Esophagus mucosa (tissue), 1 donor: ENCODE measurements at places on chromosomes 11 and 22. TPM values are rescaled to one million over a fixed set of nuclear protein-coding genes. Genes with fewer than 3 reads are reported as not detected.

GRCh38 chr22:44561139-44561840 lies 63.3 kb upstream of the RTL6 start:
- ATAC-seq = no peak

DNA sequence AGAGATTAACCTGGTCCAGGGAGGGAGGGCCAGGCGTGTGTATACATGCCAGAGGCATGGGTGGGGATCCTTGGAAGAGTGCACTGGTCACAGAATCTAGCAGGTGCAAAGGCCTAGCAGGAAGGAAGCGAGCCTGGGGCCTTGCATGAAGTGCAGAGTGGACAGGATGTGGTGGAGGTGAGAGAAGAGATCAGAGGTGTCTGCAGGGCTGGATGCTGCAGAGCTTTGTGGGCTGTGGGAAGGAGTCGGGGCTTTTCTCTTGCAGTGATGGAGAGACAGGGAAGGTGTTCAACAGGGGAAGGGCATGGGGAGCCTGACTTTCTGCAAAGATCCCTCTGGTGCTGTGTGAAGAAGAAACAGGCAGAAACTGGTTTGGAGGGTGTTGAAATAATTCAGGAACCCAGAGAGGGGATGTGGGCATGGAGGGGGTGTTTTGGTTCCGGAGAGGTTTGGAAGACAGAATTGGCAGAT lies 2.5 kb upstream of the TPST2 start:
- ATAC-seq = peak; percentile 62

DNA sequence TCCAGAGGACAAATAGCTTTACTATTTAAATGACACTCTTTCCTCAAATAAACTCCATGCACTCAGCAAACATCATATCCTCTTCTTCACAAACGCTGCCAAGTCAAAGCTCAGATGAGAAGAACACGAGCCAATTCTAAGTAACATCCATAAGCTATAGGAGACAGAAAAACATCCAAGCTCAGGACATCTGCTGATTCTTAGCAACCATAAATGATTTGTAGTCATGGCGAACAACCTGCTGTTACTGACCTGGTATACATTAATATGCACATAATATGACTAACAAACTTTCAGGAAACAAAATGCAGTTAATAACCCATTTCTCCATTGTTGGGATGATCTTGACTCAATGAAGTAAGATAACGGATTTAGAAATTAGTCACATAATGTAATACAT lies 6.7 kb downstream of the GALNT18 start:
- no peak for ATAC-seq

- ATAC-seq = no peak
These were observed 123.3 kb downstream of the METTL15 start for GRCh38 chr11:28231475-28231874.

DNA sequence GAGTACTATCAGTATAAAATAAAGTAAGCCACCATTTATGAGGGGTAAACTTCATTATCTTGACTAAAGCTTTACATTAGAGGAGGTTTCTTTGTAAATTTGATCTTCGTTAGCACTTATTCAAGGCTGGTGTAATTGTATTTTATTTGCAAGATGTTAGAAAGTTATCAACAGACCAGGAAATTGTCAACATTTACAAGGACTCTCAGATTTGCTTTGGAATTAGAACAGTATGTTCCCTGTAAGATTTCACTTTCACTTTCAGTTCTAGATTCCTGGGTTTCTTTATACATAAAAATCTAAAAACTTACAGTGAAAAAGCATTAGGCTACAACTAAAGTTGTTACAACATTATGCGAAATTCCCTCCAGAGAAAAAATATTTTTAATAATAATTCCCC lies 4.6 kb upstream of the BIRC3 start:
- ATAC-seq = no peak

- no peak for ATAC-seq
These were observed 49.6 kb downstream of the KIF18A start for GRCh38 chr11:28058333-28058732.

- no peak for ATAC-seq
These were observed 12.2 kb downstream of the SERHL2 start for GRCh38 chr22:42565956-42566355.

GRCh38 chr11:4495986-4496385 lies 13.5 kb downstream of the OR52K1 start:
- no peak for ATAC-seq

- peak; percentile 16 for ATAC-seq
These were observed 768 bp downstream of the LDHA start for GRCh38 chr11:18394928-18395734.

DNA sequence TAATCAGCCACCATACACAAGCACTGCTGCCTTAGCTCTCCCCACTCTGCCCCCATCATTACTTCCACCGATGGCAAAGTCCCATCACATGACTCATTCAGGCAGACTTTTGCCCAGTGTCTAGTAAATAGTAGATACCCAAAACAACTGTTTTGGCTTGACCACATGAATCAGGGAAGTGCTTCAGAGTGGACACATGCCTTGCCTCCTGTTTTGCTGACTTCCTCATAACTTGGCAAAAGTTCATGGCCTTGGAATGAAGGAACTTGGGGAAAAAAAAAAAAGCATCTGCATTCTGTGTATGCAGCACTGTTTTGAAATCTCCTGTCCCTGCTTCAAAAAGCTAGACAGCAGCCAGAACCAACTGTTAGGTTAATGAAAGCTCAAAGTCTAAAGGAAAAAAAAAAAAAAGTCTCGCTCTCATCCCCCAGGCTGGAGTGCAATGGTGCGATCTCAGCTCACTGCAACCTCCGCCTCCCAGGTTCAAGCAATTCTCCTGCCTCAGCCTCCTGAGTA lies 335.3 kb downstream of the FAM181B start:
- ATAC-seq = no peak

DNA sequence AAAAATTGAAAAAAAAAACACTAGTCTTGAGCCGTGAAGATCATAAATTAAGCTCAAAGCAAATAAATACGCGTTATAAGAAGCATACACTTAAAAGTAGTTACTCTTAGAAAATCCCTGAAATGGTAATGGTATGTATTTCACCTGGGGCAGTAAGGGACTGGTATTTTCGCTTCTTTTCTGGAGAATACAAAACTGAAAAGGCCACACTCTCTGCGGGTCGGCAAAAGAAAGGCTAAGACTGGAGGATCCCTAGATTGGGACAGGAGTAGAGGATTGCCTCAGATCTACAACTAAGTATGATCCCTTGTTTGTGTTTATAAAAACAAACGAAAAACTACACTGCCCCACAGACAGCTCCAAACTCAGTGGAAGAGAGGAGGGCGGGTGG lies 617 bp downstream of the TSG101 start:
- no peak for ATAC-seq

GRCh38 chr11:132523929-132524328 lies 1008.4 kb downstream of the OPCML start:
- no peak for ATAC-seq

- ATAC-seq = peak; percentile 86
These were observed at the start of gene PRSS23 for GRCh38 chr11:86800076-86800959. TSS of gene PRSS23 (plus strand) at chr11:86800542. CDS start at chr11:86807644, 7,102 bp downstream.

DNA sequence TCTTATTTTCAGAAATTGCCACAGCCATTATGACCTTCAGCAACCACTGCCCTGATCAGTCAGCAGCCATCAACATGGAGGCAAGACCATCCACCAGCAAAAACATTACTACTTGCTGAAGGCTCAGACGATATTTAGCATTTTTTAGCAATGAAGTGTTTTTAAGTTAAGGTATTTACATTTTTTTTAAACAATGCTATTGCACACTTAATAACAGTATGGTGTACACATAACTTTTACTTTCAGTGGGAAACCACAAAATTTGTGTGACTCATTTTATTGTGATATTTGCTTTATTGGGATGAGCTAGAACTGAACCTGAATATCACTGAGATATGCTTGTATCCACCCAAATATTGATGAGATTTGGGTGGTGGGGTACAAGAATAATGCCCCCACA lies 110.9 kb downstream of the TSPAN18 start:
- no peak for ATAC-seq

DNA sequence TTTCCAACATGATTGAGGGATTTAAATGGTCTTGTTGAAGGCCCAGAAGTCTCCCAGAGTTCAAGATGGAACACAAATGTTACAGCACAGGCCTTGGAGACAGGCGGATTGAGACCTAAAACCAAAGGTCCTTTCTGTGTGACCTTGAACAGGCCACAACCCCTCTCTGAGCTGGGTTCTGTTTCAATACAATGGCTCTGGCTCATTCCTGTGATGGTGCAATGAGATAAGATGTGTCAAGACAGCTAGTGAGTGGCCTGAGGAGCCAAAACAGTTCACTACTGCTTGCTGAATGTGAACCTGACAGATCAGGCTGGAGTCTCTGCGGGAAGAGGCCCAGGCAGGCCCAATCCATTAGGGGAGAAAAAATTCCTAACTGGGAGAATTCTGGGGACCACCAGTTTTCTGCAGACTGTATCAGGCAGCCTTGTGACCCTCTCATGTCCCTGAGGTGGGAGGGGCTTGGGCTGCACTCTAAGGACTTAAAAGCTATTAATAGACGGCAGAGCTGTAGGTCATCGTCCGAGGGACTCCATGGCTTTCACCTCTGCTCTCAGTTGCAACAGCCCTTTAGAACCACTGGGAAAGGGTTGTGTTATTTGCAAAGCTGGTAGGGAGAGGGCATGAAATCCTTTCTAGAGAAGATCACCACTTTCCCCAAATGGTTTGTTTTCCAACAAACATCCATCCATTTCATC lies 126.1 kb upstream of the TEAD1 start:
- no peak for ATAC-seq

- ATAC-seq = no peak
These were observed 24.1 kb downstream of the ZBTB16 start for GRCh38 chr11:114083391-114084252.

DNA sequence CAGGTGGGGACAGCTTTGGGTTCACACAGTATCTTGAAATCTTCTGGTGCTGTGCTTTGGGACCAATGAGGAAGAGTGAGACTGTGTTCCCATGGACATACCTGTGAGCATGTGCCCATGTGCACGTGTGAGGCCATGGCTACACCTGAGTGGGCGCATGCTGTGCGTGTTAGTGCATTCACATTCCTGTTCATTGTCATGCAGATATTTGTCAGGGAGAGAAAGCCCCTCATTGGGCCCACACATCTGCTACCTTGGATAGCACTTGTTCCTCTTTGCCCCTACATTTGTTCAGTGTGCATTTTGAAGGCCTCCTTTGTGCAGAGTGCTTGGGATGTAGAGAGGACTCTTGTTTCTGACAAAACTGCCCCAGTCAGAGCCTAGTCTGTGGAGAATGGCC lies 154.3 kb upstream of the E2F8 start:
- no peak for ATAC-seq

- ATAC-seq = no peak
These were observed 846.4 kb downstream of the DLG2 start for GRCh38 chr11:84780689-84781293.

DNA sequence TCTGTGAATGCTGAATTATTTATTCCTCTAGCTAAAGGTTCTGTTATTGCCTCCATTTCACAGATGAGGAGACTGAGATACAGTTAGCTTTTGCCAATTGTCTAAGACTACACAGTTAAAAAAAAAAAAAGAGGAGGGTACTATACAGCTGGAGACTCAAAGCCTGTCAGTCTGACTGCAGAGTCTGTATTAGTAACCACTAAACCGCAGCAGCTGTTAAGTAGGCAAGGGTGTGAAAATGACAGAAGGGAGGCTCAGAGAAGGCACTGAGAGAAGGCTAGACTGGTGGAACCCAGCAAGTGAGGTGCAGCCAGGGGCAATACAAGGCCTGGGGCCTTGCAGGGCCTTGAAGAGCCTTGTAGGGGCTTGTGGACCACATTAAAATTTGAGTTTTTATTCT lies 181.2 kb downstream of the CSNK2A3 start:
- ATAC-seq = no peak

- ATAC-seq = peak; percentile 48
These were observed 1.4 kb downstream of the MFNG start for GRCh38 chr22:37484480-37485394.

GRCh38 chr22:17918840-17919239 lies 105.5 kb downstream of the MICAL3 start:
- no peak for ATAC-seq

GRCh38 chr11:30447058-30447640 lies 124.2 kb downstream of the ARL14EP start:
- no peak for ATAC-seq

- peak; percentile 79 for ATAC-seq
These were observed 62.4 kb upstream of the POU2AF1 start for GRCh38 chr11:111441443-111441842.

- peak; percentile 9 for ATAC-seq
These were observed 585 bp downstream of the THYN1 start for GRCh38 chr11:134252346-134253187.

- no peak for ATAC-seq
These were observed 620 bp downstream of the EFEMP2 start for GRCh38 chr11:65871811-65872548.

GRCh38 chr11:66386171-66387069 lies 14.9 kb upstream of the SLC29A2 start:
- peak; percentile 70 for ATAC-seq

Gene GVQW3
- total RNA-seq = 0.36 TPM

Gene IL18
- total RNA-seq = 41.8 TPM

Gene OTOG
- not detected for total RNA-seq

Gene FOLR3
- total RNA-seq = not detected

Gene MS4A3
- total RNA-seq = not detected

Gene MMP11
- 1.7 TPM for total RNA-seq

Gene GLYAT
- total RNA-seq = not detected

Gene MUC5AC
- not detected for total RNA-seq

Gene SLC22A6
- not detected for total RNA-seq

Gene MOGAT2
- 0.60 TPM for total RNA-seq

Gene RASSF10
- total RNA-seq = 11.3 TPM

Gene CRYAB
- 19.6 TPM for total RNA-seq

Gene NNMT
- total RNA-seq = 16.8 TPM

Gene FERMT3
- total RNA-seq = 2.4 TPM

Gene C22orf15
- total RNA-seq = not detected

Gene DGKZ
- total RNA-seq = 31.4 TPM

Gene UBQLN3
- not detected for total RNA-seq

Gene DCPS
- 17.4 TPM for total RNA-seq

Gene PRPF19
- total RNA-seq = 94.9 TPM

Gene HEPN1
- not detected for total RNA-seq

Gene TMPRSS6
- total RNA-seq = not detected
